Right ventricle myocardium superior (tissue), 1 donor: ENCODE measurements at places on chromosomes 12 and 14. TPM values are rescaled to one million over a fixed set of nuclear protein-coding genes. Genes with fewer than 3 reads are reported as not detected.

The SLC6A13 gene
- 3.3 TPM for total RNA-seq

DNA sequence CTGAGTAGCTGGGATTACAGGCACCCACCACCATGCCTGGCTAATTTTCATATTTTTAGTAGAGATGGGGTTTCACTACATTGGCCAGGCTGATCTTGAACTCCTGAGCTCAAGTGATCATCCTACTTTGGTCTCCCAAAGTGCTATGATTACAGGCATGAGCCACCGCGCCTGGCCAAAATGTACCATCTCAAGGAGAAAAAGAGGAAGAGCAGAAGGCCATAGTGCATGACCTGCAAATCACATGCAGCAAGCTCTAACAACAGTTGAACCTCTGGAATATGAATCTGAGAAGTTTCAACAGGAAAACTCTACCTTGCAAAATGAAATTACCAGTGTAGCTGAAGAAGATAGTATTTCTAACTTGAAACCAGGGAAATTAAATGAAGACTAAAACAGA, 17.1 kb upstream of the SERPINA1 start:
- no peak for DNase-seq

GRCh38 chr12:3267690-3268089, 190.5 kb downstream of the TSPAN9 start:
- DNase-seq = no peak

The OR4E2 gene
- total RNA-seq = not detected

- no peak for DNase-seq
Measured at GRCh38 chr12:30447061-30447750, 248.5 kb downstream of the IPO8 start.

DNA sequence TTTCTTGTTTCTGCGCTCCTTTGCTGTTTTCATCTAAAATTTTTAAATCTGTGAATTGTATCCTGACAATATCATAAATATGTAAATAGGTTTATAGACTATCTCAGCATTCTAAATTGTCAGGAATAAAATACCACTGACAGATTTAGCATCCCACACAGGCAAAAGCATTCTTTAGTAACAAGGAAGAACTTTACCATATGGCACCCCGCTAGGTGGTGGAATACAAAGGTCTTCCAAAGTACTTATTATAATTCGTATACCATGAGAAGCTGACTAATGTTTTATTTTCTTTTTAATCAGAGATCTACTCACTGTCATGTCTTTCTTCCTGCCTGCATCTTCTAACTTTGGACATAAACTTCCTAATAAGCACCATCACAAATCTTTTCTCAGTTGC, 328.8 kb upstream of the NOVA1 start:
- no peak for DNase-seq
